ENCODE measurements at places on chromosomes 2 and 18. TPM values are rescaled to one million over a fixed set of nuclear protein-coding genes. Genes with fewer than 3 reads are reported as not detected.

DNA sequence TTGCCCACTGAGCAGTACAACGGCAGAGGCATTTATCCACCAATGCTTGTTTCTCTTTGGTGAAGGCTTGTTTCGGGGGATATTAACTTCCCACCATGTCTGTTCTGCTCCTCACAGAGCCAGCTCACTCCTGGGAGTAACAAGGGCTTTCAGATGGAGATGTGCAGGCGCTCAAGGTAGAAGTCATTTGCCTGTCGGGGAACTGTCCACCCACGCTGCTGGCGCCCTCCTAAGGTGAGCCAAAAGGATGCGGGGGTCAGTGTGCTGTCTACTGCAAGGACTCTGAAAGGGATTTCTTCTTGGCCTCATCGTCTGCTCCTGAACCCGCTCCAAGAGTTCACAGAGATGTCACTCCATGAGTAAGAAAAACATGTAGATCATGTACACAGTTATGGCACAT, 57.0 kb upstream of the CYRIA start:
- DNase-seq, result no peak

The RAB6C gene
- 0.24 TPM for total RNA-seq

GRCh38 chr2:109549016-109549590, 64.7 kb downstream of the SEPTIN10 start:
- no peak for DNase-seq

The ALPG gene
- not detected for total RNA-seq

The CPSF3 gene
- 31.3 TPM for total RNA-seq

GRCh38 chr2:132651115-132652045, 18.6 kb downstream of the LYPD1 start:
- no peak for DNase-seq

The FLACC1 gene
- 1.4 TPM for total RNA-seq

DNA sequence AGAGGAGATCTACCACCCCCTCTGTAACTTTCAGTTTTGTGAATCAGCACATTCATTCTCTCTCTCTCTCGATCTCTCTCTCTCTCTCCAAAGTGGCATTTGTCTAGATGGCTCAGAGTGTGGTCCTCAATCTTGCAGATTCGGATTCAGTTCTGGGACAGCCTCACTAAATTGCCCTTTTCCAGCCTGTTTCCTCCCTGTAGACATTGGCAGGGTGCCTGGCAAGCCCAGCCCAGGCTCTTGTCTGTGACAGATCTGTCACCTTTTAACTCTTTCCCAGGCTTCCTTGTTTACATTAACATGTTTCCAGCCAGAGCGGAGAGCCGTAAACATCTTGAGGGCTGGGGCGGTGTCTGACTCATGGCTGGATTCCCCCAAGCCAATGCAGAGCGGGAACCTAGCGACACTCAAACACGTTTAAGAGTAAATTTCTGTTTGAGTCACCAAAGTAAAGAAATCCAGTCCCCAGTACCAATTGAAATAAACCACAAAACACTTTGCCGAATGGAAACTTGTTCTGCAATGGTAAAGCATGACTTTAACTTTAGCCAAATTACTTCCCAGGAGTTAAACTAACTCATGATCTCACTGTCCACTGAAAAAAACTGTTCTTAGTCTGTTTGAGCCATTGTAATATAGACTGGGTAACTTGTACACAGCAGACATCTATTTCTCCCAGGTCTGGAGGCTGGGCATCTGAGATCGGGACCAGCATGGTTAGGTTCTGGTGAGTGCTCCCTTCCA, 6.6 kb upstream of the CYP27C1 start:
- DNase-seq, result no peak

The MAP4K4 gene
- 122 TPM for total RNA-seq

GRCh38 chr2:166773308-166773949, 114.9 kb upstream of the XIRP2 start:
- DNase-seq, result no peak

- no peak for DNase-seq
These were observed 86.7 kb downstream of the RNF144A start for GRCh38 chr2:7003895-7004294.

The CCDC148 gene
- total RNA-seq, result 0.52 TPM

DNA sequence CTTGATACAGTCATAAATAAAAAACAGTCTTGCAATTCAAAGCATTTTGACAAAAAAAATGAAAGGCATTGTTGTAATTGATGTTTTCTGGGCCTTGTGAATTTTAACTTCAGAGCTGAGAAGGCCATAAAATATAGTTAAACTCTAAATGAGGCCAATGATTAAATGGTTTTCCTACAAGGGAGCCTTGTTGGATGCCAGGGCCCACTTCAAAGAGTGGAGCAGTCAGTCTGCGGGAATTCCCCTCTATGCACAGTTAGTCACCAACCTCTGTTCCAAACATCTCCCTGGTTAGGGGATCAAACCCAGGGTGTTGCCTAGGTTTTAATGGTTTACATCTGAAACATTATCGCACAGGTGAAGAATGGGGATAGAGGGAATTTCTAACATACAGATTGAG, 143.4 kb downstream of the NCKAP5 start:
- DNase-seq, result no peak

- DNase-seq, result no peak
These were observed 40.9 kb upstream of the STPG4 start for GRCh38 chr2:47196046-47196445.

DNA sequence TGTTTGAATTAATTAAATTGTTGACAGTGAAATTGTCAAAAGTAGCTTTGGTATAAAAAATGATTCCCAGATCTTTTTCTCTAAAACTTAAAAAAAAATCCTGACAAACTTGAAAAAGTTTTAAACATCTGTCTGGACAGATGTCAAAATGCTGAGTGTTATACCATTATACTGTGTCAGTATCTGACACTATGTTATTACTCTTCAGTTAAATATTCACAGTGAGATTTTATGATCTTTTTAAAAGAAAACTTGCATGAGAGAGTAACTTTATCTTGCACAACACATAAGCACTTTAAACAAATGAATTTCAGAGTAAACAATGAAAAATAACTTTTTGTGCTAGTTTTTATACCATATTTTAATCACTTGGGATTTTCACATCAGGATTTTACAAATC, 167.4 kb downstream of the MEIS1 start:
- DNase-seq, result no peak

The DSC2 gene
- total RNA-seq, result 0.58 TPM
